ENCODE measurements at places on chromosomes 1 and 21.

GRCh38 chr1:222004034-222004433, 262.1 kb upstream of the DUSP10 start:
- DNase-seq: no peak

- DNase-seq: no peak
These were observed 10.5 kb downstream of the FOXJ3 start for GRCh38 chr1:42324398-42325013.

GRCh38 chr1:198970916-198971315, 332.1 kb downstream of the PTPRC start:
- no peak for DNase-seq

DNA sequence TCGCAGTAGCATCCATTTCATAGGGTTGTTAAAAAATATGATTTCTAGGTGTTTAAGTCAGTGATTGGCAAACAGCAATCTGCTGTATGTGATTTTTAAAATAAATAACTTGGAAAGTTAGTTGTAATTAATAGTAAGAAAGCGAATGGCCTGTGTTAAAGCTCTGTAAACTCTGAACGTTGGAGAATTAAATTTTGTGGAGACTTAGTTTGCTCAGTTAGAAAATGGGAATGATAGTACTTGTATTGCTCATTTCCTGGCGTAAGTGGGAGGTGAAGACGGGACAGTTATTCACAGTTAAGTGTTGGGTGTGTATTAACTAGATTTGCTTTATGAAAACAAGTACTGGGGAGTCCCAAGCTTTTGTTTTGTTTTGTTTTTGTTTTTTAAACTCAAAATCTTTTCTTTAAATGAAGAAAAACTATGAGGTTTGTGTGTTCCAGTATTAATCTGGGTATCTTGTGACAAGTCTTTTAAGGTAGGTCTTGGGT, 995 bp downstream of the CACYBP start:
- no peak for DNase-seq

DNA sequence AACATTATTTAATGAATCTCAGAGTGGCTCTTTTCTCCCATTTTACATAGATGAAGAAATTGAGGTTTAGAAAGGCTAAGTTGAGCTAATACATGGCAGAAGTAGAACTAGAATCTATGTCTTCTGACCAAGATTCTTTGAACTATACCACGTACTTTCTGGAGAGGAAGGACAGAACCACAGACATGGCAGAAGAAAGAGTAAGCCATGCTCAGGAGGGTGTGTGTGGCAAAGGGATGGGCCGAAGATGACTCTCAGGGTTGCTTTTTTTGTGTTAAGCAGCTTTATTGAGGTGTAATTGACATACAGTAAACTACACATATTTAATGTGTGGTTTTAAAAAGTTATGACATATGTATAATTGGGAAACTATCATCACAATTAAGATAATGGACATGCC, 69.5 kb downstream of the PEX14 start:
- no peak for DNase-seq

GRCh38 chr1:228980232-228980937, 245.1 kb downstream of the RHOU start:
- DNase-seq: no peak

GRCh38 chr1:26055041-26055440, 9.1 kb upstream of the SLC30A2 start:
- DNase-seq: no peak

GRCh38 chr1:161311595-161312181, 1.9 kb upstream of the MPZ start:
- no peak for DNase-seq

DNA sequence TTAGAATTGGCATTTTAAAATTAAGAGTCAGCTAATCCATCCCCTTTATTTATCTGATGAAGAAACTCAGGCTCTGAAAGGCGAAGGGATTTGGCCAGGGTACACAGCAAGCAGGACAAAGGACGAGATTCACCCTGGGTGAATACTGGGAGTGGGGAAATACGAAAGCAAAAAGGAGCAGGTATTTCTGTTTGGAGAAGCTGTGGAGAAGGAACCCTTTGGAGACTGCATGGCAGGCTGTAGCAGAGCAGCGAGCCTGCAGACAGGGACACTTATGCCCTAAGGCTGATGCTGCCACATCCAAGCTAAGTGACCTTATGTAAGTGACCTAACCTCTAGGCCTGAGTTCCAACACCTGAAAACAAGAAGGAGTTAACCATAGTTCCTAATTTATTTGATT, 207.2 kb upstream of the C1orf87 start:
- no peak for DNase-seq

Measured in activated CD4-positive, alpha-beta T cell treated with anti-CD3 and anti-CD28 coated beads, Interleukin-2, amount 50 U/mL, for 1 hour (primary cell).